ENCODE measurements at places on chromosomes 5 and 9.

DNA sequence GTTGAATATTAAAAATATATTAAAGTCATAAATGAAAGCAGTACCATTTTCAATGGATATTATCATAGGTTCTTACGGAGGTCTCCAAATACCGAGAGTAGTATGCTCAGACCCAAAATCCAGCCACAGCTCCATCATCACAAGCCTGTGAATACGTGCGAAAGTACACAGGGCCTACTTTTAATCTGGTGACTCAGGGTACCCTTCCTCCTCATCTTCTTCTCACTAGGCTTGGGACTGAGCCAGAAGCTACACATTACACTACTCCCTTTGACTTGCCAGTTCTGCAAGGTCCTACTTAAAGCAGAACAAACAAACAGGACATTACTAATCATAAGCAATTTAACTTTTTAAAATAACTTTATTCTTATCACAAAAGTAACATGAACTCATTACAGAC is 7.6 kb upstream of the RIC1 start:
- no peak overlapping the region for H3K4me3 ChIP-seq
- H3K27me3 ChIP-seq = no peaks in the 10 kb centered on the region
- DNase-seq = peak; percentile 73
- H3K4me1 ChIP-seq = peaks cover 2% of the 10 kb centered on the region
- peak overlapping the region; percentile 82 for H3K27ac ChIP-seq
- H3K36me3 ChIP-seq = no peaks in the 10 kb centered on the region

DNA sequence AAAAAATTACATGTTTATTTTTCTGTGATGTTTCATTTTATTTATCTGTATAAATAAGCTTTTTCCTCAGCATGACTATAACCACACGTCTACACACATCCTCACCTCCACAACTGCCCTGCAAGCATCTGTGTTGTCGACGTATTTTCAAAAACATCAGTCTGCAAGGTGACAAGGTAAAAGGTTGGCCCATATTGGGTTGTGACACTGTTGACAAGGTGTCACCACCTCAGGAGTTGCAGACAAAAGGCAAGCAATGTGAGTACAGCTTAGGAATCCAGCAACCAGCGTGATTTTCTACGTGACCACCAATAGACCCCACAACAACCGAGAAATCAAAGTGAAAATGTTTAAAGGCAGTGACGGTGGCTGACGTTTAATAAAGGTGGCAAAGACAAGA is 187.6 kb downstream of the PARP8 start:
- no peaks in the 10 kb centered on the region for H3K27me3 ChIP-seq
- no peak overlapping the region for H3K27ac ChIP-seq
- no peaks in the 10 kb centered on the region for H3K4me1 ChIP-seq

GRCh38 chr9:34985311-34985899 is 4.1 kb upstream of the DNAJB5 start:
- peak; percentile 71 for DNase-seq
- no peaks in the 10 kb centered on the region for H3K36me3 ChIP-seq
- no peak overlapping the region for H3K27ac ChIP-seq

GRCh38 chr5:150532996-150533395 is 25.1 kb downstream of the NDST1 start:
- H3K4me1 ChIP-seq = peaks cover 16% of the 10 kb centered on the region
- no peak overlapping the region for H3K4me3 ChIP-seq
- H3K36me3 ChIP-seq = peaks cover 65% of the 10 kb centered on the region

DNA sequence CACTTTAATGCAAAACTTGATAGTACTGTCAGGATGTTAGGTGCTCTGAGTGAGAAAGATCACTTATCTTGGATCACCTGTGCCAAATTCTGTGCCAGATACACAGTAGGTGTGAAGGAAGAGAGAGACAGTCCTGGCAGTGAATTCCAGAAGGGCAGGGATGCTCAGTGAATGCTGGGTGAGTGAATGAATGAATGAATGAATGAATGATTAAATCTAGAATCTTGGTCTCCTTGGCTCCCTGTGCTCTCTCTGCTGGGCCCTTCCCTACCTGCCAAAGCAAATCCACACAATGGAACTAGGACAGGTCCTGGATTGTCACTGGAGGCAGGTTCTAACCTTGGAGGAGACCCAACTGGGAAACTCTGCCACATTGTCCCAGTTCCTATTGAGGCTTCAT is 117.5 kb upstream of the CXCL14 start:
- H3K27me3 ChIP-seq = no peaks in the 10 kb centered on the region
- no peak overlapping the region for H3K27ac ChIP-seq
- DNase-seq = no peak

- H3K27ac ChIP-seq = no peak overlapping the region
- no peak overlapping the region for H3K4me3 ChIP-seq
- H3K4me1 ChIP-seq = no peaks in the 10 kb centered on the region
- no peaks in the 10 kb centered on the region for H3K27me3 ChIP-seq
- H3K36me3 ChIP-seq = no peaks in the 10 kb centered on the region
- no peak for DNase-seq
Measured at GRCh38 chr9:126652140-126652582, 38.4 kb downstream of the LMX1B start.

- DNase-seq = no peak
- no peaks in the 10 kb centered on the region for H3K36me3 ChIP-seq
- H3K4me3 ChIP-seq = no peak overlapping the region
- H3K27ac ChIP-seq = no peak overlapping the region
- no peaks in the 10 kb centered on the region for H3K4me1 ChIP-seq
Measured at GRCh38 chr5:41522193-41522786, 11.9 kb upstream of the PLCXD3 start.

- H3K27me3 ChIP-seq = no peaks in the 10 kb centered on the region
- no peak for DNase-seq
- no peaks in the 10 kb centered on the region for H3K4me1 ChIP-seq
- no peak overlapping the region for H3K27ac ChIP-seq
- no peak overlapping the region for H3K4me3 ChIP-seq
Measured at GRCh38 chr5:176492431-176492830, 44.2 kb downstream of the FAF2 start.

DNA sequence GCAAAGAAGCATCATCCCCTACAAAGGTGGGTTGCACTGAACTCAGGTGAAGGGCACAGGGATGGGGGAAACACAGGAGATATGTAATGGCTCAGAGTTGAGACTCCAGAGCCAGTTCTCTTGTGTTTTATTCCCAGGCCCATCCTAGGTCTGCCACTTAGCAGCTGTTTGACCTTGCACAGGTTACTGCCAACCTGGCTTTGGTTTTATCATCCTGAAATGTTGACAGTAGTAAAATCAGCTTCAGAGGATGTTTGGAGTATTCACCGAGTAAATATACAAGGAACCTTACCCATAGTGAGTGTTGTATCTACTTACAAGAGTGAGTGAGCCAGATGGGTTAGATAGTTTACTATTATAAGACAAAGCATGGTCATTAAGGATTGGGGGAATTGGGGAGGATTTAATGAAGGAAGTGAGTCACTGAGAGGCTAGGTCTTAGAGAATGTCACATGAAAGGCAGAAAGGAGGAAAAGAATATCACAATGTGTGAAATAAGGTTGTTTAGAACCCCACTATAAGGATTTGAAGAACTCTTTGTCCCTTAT is 141.3 kb downstream of the MAN2A1 start:
- no peak overlapping the region for H3K27ac ChIP-seq
- H3K4me3 ChIP-seq = no peak overlapping the region
- H3K27me3 ChIP-seq = no peaks in the 10 kb centered on the region

DNA sequence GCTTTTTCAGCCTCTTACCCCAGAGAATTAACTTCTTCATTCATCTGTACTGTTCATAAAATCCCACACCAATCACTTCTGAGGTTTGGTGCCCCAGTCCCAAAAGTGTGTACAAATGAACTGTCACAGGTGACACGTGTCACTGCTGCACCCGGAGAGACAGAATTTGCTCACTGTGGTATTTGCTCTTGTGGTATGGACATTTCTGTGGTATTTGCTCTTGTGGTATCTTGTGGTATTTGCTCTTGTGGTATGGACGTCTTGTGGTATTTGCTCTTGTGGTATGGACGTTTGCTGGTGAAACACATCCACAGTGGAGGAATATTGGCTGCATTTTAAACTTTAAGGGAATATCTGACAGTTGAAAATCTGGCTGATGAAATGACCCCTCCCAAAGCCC is 214.9 kb upstream of the DAP start:
- no peak for DNase-seq
- no peaks in the 10 kb centered on the region for H3K4me1 ChIP-seq
- H3K36me3 ChIP-seq = no peaks in the 10 kb centered on the region
- no peak overlapping the region for H3K27ac ChIP-seq
- no peak overlapping the region for H3K4me3 ChIP-seq

GRCh38 chr9:20823051-20823450 is 139.0 kb downstream of the FOCAD start:
- no peaks in the 10 kb centered on the region for H3K27me3 ChIP-seq
- DNase-seq = no peak
- H3K4me1 ChIP-seq = no peaks in the 10 kb centered on the region
- H3K27ac ChIP-seq = no peak overlapping the region
- no peaks in the 10 kb centered on the region for H3K36me3 ChIP-seq
- H3K4me3 ChIP-seq = no peak overlapping the region

GRCh38 chr5:16304846-16305245 is 125.3 kb upstream of the MARCHF11 start:
- DNase-seq = no peak
- no peaks in the 10 kb centered on the region for H3K27me3 ChIP-seq
- H3K4me3 ChIP-seq = no peak overlapping the region
- H3K36me3 ChIP-seq = no peaks in the 10 kb centered on the region
- no peaks in the 10 kb centered on the region for H3K4me1 ChIP-seq

- no peak for DNase-seq
- H3K27ac ChIP-seq = no peak overlapping the region
- no peak overlapping the region for H3K4me3 ChIP-seq
- H3K27me3 ChIP-seq = no peaks in the 10 kb centered on the region
Measured at GRCh38 chr5:35926389-35927051, 11.9 kb downstream of the CAPSL start.

DNA sequence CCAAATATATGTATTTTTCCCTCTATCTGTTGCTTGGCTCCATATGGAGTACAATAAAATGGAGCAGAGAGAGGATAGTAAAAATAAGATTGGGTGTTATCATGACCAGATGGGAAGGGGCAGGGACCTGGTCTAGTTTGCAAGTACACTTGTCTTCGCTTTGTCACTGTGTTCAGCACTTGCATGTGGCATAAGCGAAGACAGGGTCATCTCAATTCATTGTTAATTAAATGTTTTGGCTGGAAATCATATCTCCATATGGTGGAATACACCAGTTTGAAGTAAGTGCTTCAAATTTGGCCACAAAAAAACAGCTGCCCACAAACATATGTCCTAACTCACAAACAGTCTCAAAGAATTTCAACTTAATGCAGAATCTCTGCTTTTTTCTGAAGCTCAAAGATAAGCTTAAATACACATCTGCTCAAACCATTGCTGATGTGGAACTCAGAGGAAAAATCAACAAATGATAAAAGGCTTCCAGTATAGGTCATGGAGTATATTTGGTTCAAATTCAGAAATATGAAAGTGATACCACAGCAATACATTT is 865.4 kb downstream of the TLE4 start:
- H3K27ac ChIP-seq = no peak overlapping the region
- H3K4me1 ChIP-seq = no peaks in the 10 kb centered on the region
- no peaks in the 10 kb centered on the region for H3K36me3 ChIP-seq
- H3K4me3 ChIP-seq = no peak overlapping the region
- DNase-seq = no peak

- no peaks in the 10 kb centered on the region for H3K27me3 ChIP-seq
- no peaks in the 10 kb centered on the region for H3K4me1 ChIP-seq
- H3K27ac ChIP-seq = no peak overlapping the region
Measured at GRCh38 chr5:40210694-40211093, 469.0 kb upstream of the PTGER4 start.

GRCh38 chr9:119559986-119560385 is 190.8 kb upstream of the BRINP1 start:
- no peak overlapping the region for H3K27ac ChIP-seq
- no peak for DNase-seq
- no peaks in the 10 kb centered on the region for H3K4me1 ChIP-seq
- no peaks in the 10 kb centered on the region for H3K27me3 ChIP-seq
- H3K4me3 ChIP-seq = no peak overlapping the region

DNA sequence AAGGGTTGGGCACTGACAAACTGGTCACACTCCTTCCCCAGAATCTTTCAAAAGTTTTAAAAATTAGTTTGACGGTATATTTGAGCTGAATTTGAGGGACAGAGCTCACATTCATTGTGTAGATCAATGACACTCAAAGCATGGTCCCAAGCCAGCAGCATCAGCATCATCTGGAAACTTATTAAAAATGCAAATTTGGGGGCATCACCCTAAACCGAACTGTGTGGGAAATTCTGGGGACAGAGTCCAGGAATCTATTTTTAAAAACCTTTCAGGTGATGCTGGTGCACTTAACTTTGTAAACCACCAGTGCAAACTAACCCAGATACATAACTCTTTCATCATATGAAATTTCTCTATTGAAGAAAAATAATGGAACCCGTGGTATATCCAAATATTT is 58.1 kb upstream of the MTAP start:
- H3K27me3 ChIP-seq = no peaks in the 10 kb centered on the region
- no peaks in the 10 kb centered on the region for H3K4me1 ChIP-seq
- no peak overlapping the region for H3K4me3 ChIP-seq
- no peaks in the 10 kb centered on the region for H3K36me3 ChIP-seq
- H3K27ac ChIP-seq = no peak overlapping the region
- no peak for DNase-seq

GRCh38 chr9:71587576-71588362 is 180.5 kb downstream of the CEMIP2 start:
- no peak overlapping the region for H3K27ac ChIP-seq
- no peaks in the 10 kb centered on the region for H3K4me1 ChIP-seq
- no peaks in the 10 kb centered on the region for H3K36me3 ChIP-seq
- no peak for DNase-seq

DNA sequence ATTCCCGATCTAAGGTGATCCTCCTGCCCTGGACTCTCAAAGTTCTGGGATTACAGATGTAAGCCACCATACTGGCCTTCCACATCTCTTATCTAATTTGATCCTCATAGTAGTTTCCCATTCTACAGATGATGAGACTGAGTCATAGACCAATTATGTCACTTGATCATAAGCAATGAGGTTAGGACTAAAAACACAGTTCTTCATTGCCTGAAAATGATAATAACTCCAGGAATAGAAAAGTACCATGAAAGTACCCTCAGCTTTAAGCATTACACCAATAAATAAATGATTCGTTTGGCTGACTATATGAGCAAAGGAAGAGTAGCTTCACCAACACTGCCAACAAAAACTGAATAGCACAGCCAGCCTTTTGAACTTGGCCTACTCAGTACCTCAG is 389.5 kb downstream of the ACTL7B start:
- no peak overlapping the region for H3K4me3 ChIP-seq
- no peak overlapping the region for H3K27ac ChIP-seq
- DNase-seq = no peak
- H3K36me3 ChIP-seq = no peaks in the 10 kb centered on the region
- peaks cover 2% of the 10 kb centered on the region for H3K4me1 ChIP-seq

GRCh38 chr9:38038307-38039089 is 30.5 kb downstream of the SHB start:
- no peaks in the 10 kb centered on the region for H3K36me3 ChIP-seq
- no peak for DNase-seq
- H3K27me3 ChIP-seq = no peaks in the 10 kb centered on the region
- H3K27ac ChIP-seq = peak overlapping the region; percentile 13

Data from ascending aorta (tissue), 2 donors.